Activated T-helper 1 cell treated with anti-CD3 and anti-CD28 coated beads, Interleukin-12 subunit alpha, Interleukin-12 subunit beta, Interleukin-2, Interleukin-4 antibody, amounts not matched to agents 30 ng/mL and 10 ng/mL and 1 ng/mL, durations not matched to agents 14 hours and 24 hours and 36 hours (primary cell): ENCODE measurements at places on chromosomes 7 and 10.

DNA sequence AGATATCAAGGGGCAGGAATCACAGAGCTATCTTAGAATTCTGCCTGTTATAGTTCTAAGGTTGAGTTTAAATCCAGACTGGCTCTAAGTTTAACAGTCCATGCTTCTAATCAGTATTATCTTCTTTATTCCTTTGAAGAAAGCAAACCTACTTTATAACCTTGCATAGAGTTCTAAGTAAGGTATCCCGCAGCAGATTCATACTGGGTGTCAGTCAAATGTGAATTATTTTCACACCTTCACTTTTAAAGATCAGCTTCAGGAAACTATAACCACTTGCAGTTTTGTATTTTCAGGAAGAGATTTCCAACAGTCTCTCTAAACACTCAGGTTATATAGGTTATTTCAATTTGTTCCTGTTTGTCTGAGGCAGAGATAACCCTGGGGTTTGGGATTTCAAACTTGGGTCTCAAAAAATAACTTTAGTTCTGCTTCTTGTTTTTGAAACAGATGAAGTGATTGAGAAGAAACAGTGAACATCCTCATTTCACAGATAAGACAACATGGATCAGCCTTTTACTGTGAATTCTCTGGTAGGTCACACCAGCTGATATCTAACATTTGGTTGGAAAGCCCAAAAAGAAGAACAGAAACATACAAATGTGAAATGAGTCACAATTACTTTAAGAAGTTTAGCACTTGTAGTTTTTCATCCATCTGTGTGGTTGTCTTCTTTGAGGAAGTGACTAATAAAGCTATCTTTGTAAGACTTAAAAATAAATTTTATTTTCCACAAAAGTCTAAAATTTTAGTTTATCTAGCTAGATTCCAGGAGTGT lies 21.4 kb downstream of the STAMBPL1 start:
- DNase-seq, result no peak

DNA sequence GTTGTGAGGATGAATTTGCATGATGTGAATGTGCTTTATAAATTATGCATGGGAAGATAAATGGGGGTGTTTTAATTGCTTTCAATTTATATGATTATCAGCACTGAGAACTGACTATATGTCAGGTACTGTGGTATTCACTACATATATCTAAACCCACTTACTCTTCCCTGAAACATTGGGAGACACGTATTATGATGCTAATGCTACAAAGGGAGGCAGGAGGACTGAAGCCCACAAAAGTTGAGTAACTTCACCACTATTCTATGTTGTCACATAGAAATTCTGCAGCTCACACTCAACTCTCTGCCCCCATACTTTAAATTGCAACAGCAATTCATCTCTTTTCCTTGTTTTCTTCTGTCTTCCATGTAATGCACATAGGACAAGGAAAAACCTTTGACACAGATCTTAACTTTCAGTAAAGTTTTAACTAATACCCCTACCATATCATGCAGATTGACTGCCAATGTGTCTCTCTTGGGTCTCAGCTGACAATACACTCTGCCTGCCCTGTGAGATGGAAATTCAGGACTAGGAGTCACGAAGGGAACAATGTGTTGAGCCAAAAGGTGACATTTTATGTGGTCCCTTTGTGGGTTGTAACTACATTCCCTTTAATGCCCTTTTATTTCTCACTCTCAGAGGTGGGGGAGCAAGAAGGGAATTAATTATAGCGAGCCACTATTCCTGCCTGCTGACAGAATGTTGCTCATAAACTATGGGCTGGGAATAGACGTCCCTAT lies 691.0 kb upstream of the SORCS1 start:
- DNase-seq, result no peak

DNA sequence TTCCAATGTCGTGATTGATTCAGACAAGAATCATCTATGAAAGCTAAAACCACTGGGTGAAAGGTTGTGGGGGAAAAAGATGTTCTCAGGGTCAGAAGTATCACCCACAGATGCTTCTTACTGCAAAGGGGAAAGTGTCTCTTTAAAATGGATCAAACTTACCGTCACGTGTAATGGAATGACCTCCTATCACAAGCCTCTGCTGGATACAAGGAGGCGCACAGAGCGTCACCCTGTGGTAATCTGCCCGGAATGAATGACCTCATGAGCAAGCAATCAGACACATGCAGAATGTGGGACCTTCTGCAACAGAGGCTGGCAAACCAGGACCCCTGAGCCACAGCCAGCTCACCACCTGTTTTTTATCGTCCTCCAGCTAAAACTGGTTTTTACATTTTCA lies 33.0 kb downstream of the WIPF3 start:
- DNase-seq, result no peak

DNA sequence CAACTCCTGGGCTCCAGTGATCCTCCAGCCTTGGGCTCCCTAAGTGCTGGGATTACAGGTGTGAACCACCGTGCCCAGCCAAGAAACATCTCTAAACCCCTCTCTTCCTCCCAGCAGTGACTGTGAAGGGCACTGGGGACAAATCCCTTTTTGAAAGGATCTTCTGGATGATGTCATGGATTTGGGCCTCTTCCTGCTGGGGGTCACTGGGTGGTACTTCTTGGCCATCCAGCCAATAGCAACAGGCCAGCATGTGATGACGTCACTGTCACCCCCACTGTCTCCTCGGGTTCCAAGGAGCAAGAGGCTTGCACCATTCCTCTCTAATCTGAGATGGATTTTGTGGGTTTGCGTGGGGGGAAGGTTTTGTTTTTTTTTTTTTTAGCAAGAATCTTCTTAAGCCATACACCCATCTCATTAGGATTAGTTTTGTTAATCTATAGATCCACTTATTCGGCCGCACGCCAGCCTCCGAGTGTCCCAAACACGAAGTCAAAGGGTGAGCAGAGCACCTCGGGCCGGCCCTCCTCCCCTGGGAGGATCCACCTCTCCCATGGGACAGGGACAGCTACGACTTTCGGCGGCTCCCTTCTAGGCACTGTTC lies 29.4 kb upstream of the TNRC18 start:
- DNase-seq, result no peak

GRCh38 chr10:31149835-31150512 lies 118.3 kb upstream of the ZNF438 start:
- DNase-seq, result no peak

GRCh38 chr7:727104-727805 lies at the start of gene PRKAR1B:
TSS of gene PRKAR1B (minus strand) at chr7:727281. CDS start at chr7:711505, 15,776 bp downstream.
- peak; percentile 21 for DNase-seq

GRCh38 chr10:78830976-78831375 lies 237.8 kb upstream of the ZMIZ1 start:
- no peak for DNase-seq

- no peak for DNase-seq
Measured at GRCh38 chr10:24440817-24441797, 232.2 kb downstream of the KIAA1217 start.

- no peak for DNase-seq
Measured at GRCh38 chr10:6162589-6163356, 40.0 kb upstream of the PFKFB3 start.

DNA sequence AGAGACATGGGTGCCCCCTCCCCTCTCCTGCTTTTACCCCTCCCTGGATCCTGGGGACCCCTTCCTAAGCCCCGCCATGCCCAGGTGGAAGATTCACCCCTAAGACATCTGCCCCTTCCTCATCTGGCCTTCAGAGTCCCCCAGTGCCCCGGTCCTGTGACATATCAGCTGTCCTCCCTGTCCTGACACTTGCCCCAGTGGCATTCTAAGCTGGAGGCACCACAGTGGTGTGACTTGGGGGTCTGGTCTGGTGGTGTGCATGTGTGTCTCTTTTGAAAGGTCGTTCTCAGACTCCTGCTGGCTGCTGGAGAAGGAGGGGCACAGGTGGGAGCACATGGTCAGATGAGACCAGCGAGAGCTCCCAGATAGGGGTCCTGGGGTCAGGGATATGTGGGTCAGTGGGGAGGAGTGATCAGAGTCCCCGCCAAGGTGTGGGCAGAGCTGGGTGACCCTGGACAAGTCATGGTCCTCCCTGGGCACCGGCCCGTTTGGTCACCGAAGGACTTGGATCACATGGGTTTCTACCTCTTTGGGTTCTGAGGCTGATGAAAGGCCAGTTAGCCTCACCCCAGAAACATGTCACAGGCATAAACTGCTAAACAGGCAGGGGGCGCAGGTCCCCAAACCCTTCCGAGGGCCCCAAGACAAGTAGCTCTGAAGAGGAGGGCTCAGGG lies 645 bp upstream of the TFR2 start:
- DNase-seq, result no peak

- no peak for DNase-seq
Measured at GRCh38 chr10:48254750-48255512, 19.6 kb downstream of the FRMPD2 start.

- DNase-seq, result peak; percentile 72
Measured at GRCh38 chr10:100267239-100268104, at the start of gene CWF19L1. TSS of gene CWF19L1 (minus strand) at chr10:100267638. CDS start at chr10:100267593, 45 bp downstream.

DNA sequence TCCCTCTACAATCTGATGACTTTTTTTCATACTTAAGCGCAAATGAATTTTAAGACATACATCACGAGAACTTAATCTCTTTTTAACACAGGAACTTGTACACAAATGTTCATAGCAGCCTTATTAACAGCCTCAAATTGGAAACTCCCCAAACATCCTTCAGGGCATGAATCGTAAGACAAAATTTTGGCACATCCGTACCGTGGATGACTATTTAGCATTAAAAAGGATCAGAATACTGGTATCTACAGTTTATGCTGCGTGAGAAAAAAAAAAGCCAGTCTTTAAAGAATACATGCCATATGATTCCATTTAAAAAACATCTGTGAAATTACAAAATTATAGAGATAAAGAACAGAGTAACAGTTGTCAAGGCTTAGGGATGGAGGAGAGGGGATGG lies 46.8 kb downstream of the PDE1C start:
- no peak for DNase-seq

GRCh38 chr7:147411096-147411495 lies 1179.5 kb upstream of the C7orf33 start:
- no peak for DNase-seq

DNA sequence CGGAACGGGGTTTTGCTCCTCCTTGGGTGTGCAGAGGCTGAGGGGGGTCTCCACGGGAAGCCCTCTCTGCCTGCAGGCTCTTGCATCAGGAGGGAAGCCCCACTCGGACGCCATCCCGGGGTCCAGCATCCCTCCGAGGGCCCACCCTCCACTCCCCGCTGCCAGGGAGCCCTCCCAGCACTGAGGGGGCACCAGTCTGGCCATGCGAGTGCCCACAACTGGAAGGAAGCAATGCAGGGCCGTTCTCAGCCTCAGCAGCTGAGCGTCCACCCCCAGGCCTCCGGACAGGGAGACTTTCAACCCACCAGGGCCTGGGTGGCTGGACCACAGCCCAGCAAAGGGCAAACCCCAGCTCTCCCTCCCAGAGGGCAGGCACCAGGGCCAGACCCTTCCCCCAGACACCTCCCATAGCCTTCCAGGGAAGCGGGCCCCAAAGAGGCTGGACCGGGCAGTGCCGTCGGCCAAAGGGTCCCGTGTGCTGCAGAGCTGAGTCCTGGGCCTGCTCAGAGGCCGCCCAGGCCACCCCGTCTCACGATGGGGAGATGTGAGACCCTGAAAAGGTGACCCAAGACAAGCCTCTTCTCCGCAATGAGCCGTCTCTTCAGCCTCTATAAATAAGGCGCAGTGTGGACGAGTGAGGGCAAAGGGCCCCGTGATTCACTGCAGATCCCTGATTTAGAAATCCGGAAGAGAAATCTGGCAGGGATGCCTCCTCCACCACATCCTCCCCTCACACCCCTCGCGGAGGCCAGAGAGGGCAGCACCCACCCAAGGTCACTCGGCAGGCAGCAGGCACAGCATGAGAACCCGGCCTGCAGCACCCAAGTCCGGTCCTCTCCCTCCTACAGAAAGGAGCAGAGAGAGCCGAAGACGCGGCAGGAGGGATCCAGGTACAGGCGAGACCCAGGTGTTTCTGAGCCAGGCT lies 81.9 kb upstream of the DNAAF5 start:
- no peak for DNase-seq

DNA sequence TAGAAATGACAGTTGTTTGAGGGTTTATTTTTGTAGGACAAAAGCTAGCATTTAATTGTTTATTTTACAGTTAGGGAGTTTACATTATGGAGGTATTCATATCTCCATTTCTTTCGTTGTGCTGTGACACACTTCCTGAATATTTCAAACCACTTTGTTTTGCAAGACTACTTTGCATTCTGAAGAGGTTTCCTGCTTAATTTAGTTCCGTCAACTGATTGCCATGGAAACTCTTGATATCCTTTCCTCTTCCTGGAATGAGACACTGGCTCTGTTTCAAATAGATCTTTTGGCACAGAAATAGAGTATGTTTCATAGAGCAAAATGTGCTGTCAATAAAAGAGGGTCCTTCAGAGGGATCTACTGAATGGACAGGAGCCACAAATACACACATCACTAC lies 159.5 kb upstream of the AGR3 start:
- DNase-seq, result no peak

GRCh38 chr7:93310346-93310745 lies 78.2 kb downstream of the VPS50 start:
- no peak for DNase-seq

- no peak for DNase-seq
Measured at GRCh38 chr10:131852176-131852822, 48.5 kb upstream of the PPP2R2D start.

DNA sequence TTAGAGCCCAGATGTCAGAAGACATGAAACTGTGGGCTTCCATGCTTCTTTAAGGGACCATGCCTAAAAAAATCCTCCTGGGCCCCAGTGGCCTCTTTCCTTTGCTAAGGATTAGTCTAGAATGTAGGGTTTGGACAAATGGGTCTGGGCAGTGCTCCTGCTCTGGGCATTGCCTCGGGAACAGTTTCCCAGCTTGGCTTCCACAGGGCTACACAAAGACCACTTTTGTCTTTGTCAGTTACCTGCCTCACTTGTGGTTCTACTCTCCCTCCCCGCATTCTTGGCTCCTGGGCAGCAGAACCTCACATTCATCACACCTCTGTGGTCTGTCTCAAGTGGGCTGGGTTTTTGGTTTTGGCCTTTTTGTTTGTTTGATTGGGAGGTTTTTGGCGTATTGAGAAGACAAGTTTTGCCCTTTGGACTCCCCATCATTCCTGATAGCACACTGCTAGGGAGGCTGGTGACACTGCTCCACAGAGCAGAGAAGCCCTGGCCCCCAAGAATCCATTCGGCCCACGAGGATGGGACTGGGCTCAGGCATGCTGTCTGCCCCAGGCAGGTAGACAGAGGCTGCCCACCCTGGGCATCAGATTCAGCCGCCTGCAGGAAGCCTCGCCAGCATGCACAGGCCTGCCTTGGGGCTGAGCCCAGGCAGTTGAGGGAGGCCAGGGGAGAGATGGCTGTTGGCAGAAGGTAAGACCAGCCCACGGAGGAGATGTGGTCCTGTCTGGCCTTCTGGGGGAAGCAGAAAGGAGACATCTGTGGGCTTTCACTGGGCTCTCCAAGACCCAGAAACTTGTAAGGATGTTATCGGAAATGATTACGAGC lies 343.7 kb downstream of the WDR11 start:
- no peak for DNase-seq

GRCh38 chr10:101485681-101486554 lies 102.1 kb downstream of the POLL start:
- no peak for DNase-seq

DNA sequence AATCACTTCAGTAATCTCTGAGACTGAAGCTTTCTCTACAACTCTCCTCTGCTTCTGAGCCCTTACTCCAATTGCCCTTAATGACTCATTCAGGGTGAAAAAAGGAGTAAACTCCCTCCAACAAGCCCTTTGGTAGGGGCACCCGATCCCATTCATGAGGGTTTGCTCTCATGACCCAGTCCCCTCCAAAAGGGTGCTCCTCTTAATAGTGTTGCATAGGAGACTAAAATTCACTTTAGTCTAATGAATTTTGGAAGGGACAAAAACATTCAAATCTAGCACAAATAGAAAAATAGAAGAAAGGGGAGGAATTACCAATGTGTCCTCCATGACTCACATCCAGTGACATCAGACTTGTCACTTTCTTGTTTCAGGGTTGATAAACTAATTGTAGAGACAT lies 66.2 kb upstream of the CCNY start:
- no peak for DNase-seq
